B cell (primary cell): ENCODE measurements at places on chromosomes 5 and 9. TPM values are rescaled to one million over a fixed set of nuclear protein-coding genes. Genes with fewer than 3 reads are reported as not detected.

Gene GDNF
- not detected in 2 replicates for polyA plus RNA-seq

Gene IL9
- polyA plus RNA-seq = not detected in 2 replicates

Gene LYSMD3
- 6.0 and 14.4 TPM in 2 replicates for polyA plus RNA-seq

Gene LHX2
- 0.66 TPM in 1 of 2 replicates, not detected in the other for polyA plus RNA-seq

Gene HTR4
- not detected in 2 replicates for polyA plus RNA-seq
